NCI-H1436 treated with DMSO at 0.1 percent for 48 hours (cell line): ENCODE measurements at places on chromosomes 16 and 17.

DNA sequence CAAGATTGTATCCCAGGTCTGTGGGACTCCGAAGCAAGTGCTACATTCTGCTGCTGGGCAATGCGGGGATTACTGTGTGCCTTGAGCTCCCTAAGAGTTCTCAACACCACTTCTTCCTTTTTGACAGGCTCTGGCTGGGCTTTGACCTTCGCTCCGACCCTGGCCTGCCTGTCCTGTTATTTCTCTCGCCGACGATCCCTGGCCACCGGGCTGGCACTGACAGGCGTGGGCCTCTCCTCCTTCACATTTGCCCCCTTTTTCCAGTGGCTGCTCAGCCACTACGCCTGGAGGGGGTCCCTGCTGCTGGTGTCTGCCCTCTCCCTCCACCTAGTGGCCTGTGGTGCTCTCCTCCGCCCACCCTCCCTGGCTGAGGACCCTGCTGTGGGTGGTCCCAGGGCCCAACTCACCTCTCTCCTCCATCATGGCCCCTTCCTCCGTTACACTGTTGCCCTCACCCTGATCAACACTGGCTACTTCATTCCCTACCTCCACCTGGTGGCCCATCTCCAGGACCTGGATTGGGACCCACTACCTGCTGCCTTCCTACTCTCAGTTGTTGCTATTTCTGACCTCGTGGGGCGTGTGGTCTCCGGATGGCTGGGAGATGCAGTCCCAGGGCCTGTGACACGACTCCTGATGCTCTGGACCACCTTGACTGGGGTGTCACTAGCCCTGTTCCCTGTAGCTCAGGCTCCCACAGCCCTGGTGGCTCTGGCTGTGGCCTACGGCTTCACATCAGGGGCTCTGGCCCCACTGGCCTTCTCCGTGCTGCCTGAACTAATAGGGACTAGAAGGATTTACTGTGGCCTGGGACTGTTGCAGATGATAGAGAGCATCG is 2.4 kb downstream of the SLC16A13 start:
- DNase-seq, result no peak

- no peak for DNase-seq
Observed at GRCh38 chr16:86229866-86230656, 280.3 kb upstream of the FOXF1 start.

DNA sequence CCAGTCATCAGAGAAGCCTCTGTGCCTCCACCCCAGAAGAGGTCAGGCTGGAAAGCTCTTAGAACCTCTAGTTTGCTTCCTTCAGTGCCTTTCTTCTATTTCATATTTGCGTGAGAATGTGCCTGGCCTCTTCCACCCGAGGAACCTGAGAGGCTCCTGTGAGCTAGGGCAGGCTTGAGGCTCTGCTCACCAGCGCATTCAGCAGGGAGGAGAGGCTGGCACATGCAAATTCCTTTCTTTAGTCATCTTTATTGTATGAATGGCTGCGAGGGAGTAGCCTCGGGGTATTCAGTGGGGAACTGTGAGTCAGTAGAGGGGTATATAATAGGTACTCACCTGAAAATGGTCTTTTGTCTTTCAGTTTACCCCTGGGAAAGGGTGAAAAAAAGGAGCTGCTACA is 268.3 kb downstream of the ABCC12 start:
- DNase-seq, result no peak

DNA sequence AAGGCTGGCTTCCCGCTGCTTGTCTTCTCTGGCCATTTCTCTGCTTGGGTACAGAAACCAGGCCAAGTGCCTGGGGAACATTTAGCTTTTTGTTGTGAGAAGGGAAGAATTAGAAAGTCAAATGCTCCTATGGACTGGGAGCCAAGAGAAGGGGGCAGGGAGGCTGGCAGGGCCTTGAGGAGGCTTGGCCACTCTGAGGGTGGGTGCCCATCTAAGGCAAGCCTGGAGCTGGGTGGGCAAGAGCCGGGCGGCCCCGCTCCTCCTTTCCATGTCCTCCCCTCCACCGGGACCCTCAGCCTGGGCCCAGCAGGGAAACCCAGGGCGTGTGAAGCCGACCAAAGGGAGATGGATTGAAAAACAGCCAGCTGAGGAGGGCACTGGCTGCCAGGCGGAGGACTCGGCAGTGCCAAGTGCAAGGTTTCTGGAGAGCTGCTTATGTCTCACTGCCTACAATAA is 69.4 kb downstream of the NTN1 start:
- no peak for DNase-seq

GRCh38 chr17:81401723-81402529 is 6.7 kb downstream of the BAHCC1 start:
- no peak for DNase-seq

DNA sequence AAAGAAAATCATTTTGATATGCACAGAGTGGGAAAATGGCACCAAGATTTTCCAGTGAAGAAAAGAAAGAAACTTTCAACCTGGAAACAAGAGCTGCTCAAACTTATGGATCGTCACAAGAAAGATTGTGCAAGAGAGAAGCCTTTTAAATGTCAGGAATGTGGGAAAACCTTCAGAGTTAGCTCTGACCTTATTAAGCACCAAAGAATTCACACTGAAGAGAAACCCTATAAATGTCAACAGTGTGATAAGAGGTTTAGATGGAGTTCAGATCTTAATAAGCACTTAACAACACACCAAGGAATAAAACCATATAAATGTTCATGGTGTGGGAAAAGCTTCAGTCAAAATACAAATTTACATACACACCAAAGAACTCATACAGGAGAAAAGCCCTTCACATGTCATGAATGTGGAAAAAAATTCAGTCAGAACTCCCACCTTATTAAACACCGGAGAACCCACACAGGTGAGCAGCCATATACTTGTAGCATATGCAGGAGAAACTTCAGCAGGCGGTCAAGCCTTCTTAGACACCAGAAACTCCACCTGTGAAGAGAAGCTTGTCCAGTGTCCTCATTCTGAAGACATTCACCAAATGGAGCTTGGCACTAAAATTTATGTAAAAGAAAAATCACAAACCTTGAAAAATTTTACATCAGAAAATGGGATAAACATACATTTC is 12.2 kb downstream of the ZNF75A start:
- DNase-seq, result no peak

GRCh38 chr16:48810803-48811453 is 200.9 kb upstream of the N4BP1 start:
- DNase-seq, result no peak
